Left ventricle myocardium inferior (tissue), 1 donor: ENCODE measurements at places on chromosomes 3 and 15.

DNA sequence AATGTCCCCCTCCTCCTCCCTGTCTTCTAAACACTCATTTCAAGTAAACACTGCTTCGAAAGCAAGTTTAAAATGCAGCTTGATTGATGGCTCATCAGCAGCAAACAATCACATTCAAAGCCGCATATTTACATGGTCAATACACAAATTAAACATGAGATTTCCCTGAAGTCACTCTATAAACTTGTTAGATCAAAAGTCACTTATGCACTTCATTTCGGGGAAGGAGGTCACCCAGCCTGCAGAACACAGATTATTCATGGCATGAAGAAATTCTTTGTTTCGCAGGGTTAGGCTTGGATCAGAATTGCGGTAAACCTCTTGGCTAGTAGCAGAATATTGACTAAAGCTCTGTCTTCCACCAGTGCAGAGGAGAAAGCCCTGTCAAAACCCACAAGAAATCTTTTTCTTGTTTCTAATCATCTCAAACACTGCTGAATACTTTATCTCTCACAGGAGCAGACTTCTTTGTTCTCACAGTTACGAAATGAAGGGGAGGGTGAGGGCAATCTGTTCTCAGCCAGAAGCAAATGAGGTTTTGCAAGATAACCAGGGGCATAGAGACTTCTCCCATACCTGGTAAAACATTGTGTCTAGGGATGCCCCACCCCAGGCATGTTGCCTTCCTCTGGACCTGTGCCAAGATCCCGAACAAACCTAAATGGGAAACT lies 133.3 kb upstream of the CHL1 start:
- DNase-seq = no peak

- no peak for DNase-seq
Measured at GRCh38 chr3:105802118-105802706, 66.6 kb downstream of the CBLB start.

DNA sequence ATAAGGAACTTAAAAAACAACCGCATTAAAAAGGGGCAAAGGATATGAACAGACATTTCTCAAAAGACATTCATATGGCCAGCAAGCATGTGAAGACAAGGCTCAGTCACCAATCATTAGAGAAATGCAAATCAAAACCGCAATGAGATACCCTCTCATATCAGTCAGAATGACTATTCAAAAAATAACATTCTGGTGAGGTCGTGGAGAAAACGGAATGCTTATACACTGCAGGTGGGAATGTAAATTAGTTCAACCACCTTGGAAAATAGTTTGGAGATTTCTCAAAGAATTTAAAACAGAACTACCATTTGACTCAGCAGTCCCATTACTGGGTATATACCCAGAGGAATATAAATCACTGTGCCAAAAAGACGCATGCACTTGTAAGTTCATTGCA lies 496.6 kb upstream of the SGO1 start:
- no peak for DNase-seq

DNA sequence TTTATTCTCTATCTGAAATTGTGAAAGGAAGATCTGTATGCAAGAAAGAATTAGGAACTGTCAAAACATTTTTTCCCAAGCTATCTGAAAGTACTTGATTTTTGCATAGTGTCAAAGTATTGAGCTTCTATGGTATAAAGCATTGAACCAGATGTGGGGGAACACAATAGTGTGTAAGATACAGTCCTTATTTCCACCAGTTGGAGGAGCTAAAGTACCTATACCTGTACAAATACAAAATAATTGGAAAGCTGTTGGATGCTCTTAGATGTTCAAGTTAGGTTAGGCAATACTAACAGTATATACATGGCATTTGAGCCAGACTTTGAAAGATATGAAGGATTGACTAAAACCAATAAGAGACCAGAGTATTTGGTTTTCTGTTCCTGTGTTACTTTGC lies 148.4 kb downstream of the B3GALNT1 start:
- DNase-seq = no peak

- DNase-seq = no peak
Measured at GRCh38 chr3:108071368-108071767, 19.5 kb downstream of the CD47 start.

- DNase-seq = peak; percentile 63
Measured at GRCh38 chr3:10173926-10174435, 9.3 kb downstream of the IRAK2 start.

DNA sequence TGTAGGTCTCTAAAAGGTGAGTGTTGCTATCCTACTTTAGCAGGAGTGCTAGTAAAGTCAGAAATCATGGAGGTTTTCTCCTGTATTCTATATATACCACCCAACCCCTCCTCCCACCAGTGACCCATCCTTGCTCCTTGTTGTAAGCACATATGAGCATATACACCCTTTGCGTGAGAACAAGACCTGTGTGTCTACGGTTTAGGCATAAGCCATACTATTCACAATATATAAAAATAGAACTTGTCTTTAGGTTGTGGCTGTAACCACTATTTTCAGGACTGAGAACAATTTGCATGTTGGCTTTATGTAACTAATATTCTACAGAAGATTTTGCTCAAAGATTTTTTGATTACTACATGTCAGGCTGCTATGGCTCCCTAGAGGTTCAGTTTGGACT lies 59.1 kb upstream of the TOP2B start:
- DNase-seq = no peak

DNA sequence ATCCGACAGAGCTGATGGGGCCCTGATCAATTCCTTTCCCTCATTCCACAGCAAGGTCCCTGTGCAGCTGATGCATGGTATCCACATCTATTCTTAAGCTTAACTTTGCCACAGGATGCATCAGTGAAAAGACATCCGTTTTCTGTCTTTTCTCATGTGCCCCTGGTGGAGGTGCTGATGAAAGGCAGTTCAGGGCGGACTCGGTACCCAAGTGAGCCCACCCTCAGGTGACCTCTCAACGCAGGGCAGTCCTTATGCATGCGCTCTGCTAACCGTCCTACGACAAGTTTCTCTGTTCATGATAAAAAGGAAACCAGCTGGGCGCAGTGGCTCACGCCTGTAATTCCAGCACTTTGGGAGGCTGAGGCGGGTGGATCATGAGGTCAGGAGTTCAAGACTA lies 251.4 kb downstream of the ADAMTS17 start:
- no peak for DNase-seq

DNA sequence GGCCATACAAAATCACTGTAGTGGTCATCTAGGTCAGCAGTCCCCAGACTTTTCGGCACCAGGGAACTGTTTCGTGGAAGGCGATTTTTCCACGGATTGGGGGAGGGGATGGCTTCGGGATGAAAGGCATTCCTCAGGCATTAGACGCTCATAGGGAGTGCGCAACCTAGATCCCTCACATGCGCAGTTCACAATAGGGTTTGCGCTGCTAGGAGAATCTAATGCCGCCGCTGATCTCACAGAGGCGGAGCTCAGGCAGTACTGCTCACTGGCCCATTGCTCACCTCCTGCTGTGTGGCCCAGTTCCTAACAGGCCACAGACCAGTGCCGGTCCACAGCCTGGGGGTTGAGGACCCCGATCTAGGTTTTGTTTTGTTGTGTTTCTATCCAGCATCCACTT lies 200.1 kb downstream of the SLC9A9 start:
- no peak for DNase-seq

DNA sequence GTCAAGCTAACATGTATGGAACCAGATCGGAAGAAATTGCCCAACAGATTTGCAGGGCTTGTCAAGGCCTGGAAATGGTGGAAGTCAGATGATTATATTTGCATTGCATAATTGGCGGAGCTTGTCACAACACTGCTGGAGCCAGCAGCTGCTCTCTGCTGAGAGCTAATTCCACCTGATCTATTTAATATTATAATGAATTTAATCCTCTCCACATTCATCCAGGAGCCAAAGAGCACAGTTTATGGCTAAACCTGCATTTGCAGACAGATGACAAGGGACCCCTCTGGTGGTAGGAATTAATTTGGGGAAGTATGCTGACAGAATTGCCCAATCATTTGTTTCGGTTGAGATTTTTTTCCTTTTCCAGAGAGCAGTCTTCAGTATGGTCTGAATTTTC lies 730.2 kb downstream of the TUSC7 start:
- no peak for DNase-seq

DNA sequence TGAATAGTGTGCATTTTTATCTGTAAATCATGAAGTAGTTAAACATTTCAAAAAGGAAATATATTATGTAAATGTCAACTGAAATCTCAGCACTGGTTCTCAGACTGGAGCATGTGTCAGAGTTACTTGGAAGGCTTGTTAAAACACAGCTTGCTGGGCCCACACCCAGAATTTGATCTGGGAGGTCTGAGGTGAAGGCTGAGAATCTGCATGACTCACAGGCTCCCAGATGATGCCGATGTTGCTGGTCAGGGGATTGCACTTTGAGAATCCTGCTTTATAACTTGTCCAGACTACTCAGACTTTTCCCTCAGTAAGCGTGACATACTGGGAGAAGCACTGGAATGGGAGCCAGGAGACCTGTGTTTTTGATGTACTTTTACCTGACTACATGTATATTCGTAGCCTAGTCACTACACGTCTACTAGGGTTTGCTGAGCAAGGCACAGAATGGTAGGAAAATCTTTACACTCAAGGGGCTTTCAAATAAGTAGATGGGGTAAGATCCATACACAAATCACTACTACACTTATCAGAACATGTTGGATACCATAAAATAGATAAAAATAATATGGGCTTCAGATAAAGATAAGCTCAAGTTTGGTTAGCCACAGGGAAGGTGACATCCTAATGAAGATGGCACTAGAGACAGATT lies 77.1 kb upstream of the MEX3B start:
- DNase-seq = no peak
